ENCODE measurements at places on chromosomes 2 and 18.

DNA sequence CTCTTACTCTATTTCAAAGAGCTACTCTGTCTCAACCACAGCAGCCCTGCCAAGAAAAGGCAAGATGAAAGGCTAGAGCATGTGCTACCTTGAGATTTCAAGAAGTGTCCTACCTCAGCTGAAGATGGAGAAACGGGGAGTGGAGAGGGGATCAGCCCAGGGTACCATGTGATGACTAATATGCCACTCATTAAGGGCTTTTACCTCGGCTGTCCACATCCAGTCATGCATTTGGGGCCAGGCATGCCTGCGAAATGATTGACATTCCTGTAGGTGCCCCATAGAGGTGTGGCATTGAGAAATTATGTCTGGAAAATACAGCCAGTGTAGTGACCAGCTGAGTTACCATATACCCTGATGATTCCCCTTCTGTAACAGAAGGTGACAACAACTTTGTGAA, 96.1 kb downstream of the NRP2 start:
- DNase-seq = no peak

DNA sequence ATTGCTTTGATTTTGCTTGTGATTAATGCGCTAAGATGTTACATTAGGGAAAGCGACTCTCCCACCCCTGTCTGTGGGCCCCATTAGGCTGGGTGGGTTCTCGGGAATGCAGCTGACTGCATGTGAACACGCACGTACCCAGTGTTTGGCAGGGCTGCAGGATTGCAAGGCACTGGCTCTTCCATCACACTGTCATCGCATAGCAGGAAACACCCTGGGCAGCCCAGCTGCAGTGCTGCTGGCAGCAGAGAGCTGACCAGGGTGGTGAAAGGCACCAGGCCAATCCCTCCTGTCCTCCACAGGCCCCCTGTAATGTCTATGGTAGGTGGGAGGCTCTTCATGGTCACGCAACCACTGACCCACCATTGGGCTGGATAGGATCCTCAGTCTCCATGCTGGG, 34.4 kb upstream of the FZD7 start:
- no peak for DNase-seq

DNA sequence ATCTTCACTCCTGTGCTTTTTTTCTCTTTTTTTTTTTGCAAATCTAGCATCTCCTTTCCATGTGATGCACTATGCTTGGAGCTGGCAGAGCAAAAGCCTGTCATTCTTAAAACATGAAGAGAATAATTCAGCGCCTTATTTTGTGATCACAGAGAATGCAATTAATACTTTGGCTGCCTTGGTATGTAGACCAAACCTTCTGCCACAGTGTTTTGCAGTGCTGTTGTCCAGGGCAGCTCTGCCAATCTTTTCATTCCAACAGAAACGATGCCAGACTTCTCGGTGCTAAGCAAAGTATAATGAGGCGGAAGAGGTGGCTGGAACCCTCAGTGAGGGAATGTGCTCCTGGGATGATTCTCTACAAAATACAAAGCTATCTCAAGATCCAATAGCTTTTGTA, 25.6 kb downstream of the BCL2 start:
- DNase-seq = no peak

DNA sequence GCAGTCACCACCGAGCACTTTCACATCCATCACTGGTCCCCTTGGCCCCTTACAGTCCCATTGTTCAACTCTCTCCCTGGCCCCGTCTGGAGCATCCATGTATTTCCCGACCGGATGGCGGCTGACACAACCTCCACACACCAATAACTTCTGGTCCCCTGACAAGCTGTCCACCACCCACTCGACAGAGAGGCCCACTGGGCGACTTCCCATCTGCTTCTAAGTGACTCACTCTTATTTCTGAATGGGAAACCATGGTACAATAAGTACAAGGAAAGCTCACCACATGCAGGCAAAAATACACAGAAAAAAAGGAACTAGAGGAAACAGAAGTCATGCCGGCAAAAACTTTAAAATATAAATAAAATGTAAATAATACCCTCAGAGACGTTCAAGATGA, 82.9 kb upstream of the RAB12 start:
- no peak for DNase-seq

DNA sequence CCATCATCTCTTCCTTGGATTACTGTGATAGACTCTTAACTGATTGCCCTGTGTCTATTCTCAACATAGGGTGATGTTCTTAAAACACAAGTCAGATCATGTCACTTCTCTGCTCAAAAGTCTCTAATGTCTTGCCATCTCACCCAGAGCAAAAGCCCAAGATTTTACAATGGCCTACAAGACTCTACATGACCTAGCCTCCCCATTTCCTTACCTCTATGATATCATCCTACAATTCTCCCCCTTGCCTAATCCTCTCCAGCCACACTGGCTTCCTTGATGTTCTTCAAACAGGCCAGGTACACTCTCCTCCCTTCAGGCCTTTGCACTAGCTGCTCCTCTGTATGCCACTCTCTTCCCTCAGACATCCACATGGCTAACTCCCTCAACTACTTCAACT, 55.1 kb downstream of the ROCK1 start:
- no peak for DNase-seq

- no peak for DNase-seq
Observed at GRCh38 chr2:160918906-160919503, 241.2 kb upstream of the TANK start.

DNA sequence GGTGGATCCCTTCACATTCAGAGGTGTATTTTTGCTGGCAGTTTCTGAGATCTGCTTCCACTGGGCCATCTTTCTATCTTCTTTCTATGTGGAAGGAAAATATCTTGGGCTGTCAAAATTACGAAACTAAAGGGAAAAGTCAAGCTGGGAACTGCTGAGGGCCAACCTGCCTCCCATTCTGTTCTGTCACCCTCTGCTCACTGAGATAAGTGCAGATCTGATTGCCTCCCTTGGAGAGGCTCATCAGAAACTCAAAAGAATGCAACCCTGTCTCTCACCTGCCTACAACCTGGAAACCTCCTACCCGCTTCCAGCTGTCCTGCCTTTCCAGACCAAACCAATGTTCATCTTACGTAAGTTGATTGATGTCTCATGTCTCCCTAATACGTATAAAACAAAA, 26.5 kb downstream of the RAX start:
- no peak for DNase-seq

DNA sequence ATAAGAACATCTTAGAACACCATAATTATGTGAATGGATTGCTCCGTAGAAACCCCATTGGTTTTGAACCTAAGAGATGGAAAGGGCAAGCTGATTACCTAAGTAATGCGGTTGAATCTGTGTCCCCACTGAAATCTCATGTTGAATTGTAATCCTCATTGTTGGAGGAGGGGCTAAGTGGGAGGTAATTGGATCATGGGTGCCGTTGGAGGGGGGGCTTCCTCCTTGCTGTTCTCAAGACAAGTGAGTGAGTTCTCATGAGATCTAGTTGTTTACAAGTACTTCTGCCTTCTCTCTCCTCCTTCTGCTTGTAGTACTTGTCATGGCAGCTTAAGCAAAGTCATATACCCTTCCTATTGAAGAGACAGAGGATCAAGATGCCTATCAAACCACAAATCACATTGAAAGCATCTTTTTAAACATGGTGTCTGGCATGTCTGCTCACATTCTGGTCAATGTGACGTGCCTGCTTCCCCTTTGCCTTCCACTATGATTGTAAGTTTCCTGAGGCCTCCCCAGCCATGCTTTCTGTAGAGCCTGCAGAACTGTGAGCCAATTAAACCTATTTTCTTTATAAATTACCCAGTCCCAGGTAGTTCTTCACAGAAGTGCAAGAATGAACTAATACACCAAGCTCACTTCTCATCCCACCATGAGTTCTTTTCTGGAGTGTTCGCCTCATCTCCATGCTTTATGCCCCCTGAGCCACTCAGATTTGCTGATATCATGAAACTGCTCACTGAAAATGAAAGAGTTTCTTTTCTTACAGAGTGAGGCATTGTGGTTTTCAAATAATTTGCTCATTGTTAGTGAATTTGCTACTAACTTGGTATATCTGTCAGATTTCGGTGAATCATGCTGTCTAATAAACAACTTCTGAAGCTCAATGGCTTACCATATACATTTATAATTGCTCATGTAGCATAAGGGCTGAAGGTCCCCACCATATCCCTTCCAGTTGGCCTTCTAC, 23.6 kb downstream of the KCNE4 start:
- no peak for DNase-seq

GRCh38 chr2:12584338-12584737, 132.4 kb upstream of the TRIB2 start:
- DNase-seq = no peak

DNA sequence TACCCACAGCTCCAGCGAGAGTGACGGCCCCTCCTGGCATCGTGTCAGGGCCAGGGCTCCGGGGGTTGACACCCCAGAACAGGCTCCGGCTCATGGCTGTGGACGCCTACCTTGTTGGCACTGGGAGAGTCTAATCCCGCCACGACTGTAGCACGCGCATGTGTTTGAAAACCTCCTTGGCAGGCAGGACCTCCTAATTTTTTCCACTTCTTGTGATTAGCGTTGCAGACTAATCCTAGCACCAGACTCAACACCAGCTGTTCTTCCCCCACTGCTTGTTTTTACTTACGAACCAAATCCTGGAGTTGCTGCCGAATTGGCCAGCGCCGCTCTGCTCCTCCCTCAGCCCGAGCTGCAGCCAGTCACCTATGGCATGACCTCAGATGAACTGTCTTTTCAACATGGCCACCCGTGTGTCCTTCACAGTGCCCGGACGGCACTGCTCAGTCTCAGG, 110.7 kb downstream of the KLHL29 start:
- no peak for DNase-seq

- no peak for DNase-seq
Observed at GRCh38 chr2:5474716-5475115, 217.5 kb upstream of the SOX11 start.

DNA sequence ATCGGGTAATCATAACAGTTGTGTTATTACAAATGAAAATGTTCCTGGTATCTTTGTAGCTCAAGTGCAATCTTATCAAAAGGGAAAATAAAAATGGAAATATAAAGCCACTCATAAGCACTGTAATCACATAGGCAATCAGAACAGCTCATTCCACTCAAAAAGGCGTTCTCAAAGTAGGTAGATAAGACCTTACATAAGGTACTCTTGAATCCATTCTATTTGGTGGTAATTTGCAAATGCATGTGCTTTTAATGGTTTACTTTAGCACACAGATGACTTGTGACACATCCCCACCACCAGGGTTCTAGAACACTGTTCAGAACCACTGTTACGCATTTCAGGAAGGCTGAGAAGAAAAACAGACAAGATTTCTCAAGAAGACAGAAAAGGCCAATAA, 86.7 kb upstream of the NARS1 start:
- no peak for DNase-seq

DNA sequence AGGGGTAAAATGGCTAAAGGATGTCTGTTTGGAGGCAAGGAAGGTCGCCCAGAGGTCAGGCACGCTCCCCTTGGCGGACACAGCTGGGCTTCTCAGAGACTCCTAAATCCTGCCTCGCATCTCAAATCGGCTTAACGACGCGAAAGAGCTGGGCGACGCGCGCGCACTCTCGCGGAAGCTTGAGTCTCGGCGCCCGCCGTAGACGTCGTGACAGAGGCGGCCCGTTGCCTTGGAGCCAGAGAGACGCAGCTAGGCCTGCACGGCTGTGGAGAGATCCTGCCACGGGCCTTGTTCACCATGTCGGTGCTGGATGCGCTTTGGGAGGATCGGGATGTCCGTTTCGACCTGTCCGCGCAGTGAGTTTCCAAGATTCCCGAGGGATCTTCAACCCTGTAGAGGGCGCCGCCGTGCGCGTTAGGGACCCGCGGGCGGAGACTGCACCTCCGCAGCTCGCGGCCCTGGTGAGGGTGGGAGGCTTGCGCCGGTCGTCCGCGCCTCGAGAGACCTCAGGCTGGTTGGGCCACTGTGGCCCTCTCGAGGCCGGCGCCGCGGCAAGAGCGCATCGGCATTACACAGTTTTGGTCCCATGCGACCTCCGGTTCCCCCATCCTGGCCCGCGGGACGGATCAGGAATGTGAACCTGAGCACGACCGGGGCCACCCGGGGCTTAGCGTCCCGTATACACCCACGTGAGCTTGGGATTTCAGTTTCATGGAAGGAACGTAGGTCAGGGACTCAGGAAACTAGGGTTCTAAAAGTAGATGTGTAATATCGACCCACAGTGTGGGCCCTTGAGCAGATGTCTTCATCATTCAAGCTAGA, at the start of gene BBS5:
Gene BBS5 (plus strand): TSS at position 238 of the 822 bp plus-strand sequence. CDS start 60 bp downstream, at position 298.
- peak; percentile 35 for DNase-seq

DNA sequence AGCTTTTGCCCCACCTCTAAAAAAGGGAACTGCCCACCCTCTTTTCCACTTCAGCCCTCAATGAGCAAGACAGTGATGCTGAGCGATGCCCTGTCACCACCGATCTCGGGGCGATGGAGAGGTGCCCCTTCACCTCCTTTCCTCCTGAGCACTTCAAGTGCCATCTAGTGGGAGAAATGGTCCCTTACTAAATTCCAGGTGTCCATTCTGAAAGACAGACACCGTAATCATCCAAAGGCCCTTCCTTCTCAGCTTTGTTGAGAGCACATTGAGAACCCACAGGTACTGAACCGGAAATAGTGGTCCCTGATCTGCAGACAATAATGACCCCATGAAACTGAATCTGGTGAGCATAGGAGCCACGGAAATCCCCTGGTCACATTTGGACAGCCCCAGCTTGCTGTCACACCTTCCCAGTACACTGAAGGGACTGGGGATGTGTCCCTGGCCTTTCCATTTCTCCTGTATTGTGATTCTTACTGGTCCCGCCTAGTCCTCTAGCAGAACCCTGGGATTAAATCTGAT, 38.5 kb downstream of the KCTD18 start:
- DNase-seq = no peak

DNA sequence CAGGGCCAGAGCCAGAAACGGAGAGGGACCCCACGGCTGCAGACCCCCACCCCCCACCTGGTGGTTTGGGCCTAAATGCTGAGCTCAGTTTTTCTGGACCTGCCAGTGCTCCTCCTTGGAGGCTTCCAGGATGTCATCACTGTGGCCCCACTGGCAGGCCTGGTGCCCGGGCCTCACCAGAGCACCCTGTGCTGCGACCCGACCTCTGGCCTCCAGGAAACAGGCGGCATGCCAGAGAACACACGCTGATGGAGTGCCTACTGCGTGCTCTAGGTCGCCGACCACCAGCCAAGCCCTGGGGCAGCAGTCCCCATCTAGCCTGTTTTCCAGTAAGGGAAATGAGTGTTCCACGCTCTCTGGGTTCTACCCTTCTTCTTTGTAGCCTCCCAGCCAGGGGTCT, 33.8 kb downstream of the HS6ST1 start:
- no peak for DNase-seq

- no peak for DNase-seq
Observed at GRCh38 chr18:75406491-75407445, 20.7 kb downstream of the SMIM21 start.

DNA sequence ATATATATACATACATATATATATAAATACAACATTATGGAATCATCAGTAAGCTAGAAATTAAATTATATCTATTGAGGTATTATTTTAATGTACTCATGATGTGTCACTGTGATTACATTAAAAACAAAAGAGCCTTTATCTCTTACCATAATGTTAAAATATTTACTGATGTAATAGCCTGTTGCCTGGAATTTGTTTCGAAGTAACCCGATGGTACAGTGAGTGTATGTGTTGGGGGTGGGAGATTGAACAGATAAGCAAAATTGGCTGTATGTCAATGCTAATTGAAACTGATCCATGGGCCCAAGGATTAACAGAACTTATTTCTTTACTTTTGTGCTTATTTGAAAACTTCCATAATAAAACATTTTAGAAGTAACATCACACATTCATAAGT, 1473.2 kb downstream of the LRP1B start:
- DNase-seq = no peak

All from hematopoietic multipotent progenitor cell treated with erythropoietin and hydrocortisone succinate and interleukin-3 and kit ligand, for 15 days (in vitro differentiated cells).